ENCODE measurements at places on chromosomes 6 and 20.

GRCh38 chr6:6217855-6218758 lies 102.4 kb downstream of the F13A1 start:
- DNase-seq, result no peak

- DNase-seq, result no peak
Observed at GRCh38 chr6:52887910-52888524, 21.5 kb downstream of the GSTA3 start.

DNA sequence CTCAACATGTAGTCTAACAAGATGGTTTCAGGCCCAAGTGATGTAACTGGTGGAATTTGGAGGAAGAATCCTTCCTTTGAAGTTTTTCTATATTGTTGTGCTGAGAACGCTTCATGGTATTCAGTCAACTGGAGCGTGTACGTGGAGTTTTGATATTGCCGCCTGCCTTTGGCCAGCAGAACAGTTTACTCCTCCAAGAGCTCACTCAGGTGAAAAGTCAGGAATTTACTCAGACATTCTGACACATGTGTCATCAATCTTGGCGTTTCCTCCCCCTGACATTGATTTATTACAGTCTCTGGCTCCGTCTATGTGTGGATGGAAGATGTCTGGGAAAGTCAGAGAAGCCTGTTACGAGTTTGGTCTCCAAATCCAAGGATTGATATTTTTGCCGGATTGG lies 19.0 kb upstream of the TGM2 start:
- no peak for DNase-seq

DNA sequence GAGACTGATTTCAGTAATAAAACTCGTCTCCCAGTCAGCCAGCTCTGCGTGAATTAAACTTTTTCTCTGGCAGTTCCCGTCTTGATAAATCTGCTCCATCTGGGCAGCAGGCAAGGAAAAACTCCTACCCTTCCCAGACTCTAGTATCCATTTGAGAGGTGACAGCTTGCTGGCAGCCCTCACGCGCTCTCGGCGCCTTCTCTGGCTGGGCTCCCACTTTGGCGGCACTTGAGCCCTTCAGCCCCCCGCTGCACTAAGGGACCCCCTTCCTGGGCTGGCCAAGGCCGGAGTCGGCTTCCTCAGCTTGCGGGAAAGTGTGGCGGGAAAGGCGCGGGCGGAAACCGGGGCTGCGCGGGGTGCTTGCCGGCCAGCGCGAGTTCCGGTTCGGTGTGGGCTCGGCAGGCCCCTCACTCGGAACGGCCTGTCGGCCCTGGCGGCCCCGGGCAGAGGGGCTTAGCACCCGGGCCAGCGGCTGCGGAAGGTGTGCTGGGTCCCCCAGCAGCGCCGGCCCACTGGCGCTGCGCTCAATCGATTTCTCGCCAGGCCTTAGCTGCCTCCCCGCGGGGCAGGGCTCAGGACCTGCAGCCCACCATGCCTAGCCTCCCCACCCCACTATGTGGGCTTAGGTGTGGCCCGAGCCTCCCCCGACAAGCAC lies 21.8 kb upstream of the GMPR start:
- DNase-seq, result no peak

DNA sequence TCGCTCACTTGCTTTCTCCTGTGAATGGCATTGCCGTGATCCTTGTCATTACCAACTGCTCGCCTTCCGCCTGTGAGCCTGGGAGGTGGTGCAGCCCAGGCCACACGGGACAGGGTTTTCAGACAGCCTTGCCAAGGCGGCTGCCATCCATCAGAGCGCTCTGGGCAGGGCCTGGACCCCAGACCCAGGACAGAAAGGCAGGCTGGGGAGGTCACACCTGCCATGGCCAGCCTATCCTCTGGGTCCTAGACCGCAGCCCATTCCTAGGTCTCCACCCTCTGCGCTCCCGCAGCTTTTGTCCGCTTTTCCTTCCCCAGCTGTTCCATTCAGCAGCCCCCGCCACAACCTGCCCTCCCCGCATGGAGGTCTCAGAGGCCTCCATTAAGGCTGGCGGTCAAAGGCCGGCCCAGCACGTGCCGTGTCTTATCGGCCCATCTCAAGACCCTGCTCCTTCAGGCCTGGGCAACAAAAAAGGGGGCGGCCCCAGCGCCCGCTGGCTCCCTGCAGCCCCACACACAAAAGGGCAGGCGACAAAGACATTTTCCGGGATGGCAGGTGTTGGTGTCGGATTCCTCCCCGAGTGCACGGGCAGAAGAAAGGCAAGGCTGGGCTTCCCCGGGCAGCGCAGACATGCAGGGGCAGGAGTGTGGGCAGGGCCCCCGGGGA lies 28.1 kb downstream of the INSM1 start:
- DNase-seq, result no peak

- no peak for DNase-seq
Observed at GRCh38 chr6:56033401-56033800, 158.0 kb upstream of the BMP5 start.

DNA sequence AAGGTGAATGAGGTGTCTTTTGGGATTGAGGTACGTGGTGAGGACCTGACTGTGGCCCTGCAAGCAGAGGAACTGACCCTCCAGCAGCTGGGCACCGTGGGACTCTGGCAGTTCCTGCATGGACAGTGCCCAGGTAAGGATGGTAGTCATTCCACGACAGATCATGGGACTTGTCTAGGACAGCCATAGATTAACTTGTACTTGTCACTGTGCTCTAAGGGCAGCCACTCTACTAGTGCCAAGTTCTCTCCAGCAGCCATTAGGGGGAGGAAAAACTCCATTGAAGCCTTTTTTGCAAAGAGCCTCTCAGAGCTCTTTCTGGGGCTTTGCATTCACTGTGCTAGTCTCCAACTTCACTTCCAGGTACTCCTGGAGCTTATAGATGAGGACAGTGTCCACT lies 20.4 kb downstream of the TAF11 start:
- DNase-seq, result no peak

GRCh38 chr20:19079536-19080299 lies 132.7 kb upstream of the SLC24A3 start:
- DNase-seq, result no peak

DNA sequence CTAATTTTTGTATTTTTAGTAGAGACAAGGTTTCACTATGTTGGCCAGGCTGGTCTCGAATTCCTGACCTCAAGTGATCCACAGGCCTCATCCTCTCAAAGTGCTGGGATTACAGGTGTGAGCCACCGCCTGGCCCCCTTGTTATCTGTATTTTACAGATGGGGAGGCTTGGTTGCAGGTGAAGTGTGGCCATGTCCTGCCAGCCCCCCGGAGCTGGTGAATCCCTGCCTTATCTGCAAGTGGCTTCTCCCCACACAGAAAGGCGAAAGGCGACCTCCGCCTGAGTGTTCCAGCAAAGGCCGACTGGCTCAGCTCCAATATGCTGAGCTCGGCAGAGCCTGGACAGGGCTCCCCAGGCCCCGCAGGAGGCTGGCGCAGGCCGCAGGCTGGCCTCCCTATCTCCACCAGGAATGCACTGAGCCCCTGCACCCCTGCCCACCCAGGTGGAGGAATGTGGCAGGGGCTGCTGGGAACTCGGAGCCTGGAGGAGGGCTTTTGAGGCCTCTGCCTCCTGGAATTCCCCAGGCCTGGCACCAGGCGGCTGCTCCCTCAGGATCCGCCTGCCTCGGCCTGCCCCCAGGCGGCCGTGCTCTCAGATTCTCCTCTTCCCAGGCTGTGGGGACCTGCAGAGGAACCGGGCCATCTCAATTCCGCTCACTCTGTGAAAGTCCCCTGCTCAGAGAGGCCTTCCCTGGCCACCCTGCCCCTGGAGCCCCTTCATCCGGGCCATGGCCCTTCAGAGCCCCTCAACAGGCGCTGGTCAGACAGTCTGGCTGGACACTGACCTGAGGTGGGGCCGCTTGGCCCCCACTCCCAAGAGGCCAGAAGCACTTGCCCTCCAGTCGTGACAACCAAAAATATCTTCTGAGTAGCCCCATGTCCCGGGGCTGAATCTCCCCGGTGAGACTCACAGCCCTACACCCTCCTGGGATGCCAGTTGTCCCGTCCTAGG lies 9.3 kb upstream of the LAMA5 start:
- DNase-seq, result no peak

- DNase-seq, result no peak
Observed at GRCh38 chr20:51484141-51484815, 58.2 kb downstream of the NFATC2 start.

DNA sequence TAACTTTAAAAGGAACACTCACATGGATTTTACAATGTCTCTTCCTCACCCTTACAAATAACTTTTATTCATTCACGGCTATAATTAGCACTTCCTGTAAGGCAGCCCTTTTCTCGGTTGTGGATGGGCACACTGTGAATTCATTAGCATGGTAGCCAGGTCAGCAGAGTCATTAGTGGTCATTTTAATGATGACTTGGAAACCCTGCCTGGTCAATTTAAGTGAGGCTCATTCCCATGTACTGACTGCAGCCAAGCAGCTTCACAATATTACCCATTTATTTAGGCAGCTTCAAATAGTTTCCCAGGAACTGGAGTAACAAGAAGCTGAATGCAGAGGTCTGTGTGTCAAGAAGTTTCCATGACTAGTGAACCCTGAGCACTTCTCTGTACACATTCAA lies 248.8 kb downstream of the KHDC1L start:
- no peak for DNase-seq

DNA sequence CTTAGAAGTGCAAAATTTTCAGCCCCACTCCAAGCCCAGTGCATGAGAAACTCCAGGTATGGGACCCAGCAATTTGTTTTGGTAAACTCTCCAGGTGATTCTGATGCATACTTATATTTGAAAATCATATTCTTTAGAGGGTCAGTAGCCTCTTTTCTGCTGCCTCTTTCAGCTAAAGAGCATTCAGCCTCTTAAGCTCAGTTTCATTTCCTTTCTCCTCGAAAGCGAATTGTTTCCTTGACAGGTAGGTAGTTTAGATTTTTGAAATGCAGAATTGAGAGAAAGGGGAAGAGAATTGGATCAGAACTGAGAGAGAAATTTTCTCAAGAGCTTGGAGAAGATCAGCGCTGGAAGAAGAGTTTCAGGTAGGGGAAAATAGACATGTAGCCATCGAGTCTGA lies 995.8 kb upstream of the FLRT3 start:
- no peak for DNase-seq

DNA sequence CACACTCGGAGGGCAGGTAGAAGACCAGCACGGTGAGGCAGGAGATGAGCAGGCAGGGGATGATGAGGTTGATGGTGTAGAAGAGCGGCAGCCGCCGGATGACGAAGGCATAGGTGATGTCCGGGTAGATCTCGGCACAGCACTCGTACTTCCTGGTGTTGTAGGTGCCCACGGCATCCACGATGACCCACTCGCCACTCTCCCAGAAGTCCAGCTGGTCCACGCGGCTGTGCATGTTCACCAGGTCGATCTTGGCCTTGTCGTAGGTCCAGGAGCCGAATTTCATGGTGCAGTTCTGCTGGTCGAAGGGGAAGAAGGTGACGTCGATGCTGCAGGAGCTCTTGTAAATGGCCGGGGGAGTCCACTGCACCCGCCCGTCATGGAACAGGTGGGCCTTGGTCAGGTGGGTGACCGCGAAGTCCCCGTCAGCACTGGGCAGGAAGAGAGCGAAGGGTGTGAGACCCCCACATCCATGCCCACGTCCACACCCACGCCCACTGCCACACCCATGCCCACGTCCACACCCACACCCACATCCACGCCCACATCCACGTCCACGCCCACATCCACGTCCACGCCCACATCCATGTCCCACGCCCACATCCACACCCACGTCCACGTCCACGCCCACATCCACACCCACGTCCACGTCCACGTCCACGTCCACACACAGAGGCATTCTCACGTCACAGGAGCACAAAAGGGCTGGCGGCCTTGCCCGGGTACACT lies 10.4 kb downstream of the CHRNA4 start:
- DNase-seq, result no peak

DNA sequence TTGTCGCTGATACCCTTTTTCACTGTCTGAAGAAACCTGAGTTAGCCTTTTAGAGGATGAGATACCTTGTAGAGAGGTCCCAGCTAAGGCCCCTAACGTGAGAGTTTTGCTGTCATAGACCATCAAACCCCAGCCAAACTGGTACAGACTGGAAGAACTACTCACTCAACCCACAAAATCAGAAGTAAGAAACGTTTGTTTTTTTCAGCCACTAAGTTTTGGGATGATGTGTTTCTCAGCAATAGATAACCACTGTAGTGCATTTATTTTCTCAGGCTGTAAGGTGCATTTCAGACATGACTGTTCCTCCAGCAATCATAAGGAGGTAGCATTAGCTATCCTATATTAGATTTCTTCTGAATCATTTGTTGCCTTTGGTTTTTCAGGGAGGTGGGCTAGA lies 407.3 kb upstream of the FLRT3 start:
- DNase-seq, result no peak

GRCh38 chr6:27836783-27837624 lies 75.2 kb downstream of the OR2B2 start:
- peak; percentile 73 for DNase-seq

DNA sequence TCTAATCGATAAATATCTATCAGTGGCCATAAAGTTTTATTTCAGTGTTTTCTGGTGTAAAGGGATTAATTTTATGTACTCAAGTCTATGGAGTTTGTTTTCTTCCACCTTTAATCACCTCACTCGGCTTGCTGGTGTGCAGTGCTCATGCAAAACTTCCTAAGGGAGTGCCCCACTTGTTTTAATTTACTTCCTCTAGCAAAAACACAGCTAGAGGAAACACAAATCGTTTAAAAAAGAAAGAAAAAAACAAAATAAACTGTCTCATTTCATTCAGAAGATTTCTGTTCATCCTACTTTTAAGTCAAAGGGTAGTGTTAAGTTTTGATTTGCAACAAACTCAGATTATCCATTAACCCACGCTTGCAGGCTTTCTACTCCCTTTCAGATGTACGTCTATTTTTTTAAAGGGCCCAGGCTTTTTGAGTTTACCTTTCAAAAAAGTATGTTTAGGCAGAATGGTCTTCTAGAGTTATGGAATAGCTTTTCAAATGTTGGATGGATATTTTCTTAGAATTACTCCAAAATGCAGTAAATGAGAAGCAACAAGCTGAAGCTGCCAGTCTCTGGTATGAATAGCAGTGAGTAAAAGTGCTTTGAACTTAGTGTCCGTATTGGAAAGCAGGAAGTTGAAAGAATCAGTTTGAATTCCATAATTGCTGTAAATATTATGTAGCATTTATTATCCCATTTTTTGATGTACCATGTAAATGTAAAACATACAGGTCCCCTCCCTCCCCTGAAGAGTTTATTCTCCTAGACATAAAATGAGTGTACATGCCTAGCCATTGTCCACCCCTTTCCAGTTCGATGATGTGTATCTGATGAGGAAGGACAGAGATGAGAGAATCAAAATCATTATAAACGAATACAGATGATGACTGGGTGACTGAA lies 113.3 kb downstream of the SLC16A10 start:
- no peak for DNase-seq
